ENCODE measurements at places on chromosomes 1 and 21. TPM values are rescaled to one million over a fixed set of nuclear protein-coding genes. Genes with fewer than 3 reads are reported as not detected.

TMPRSS2 gene
- not detected for total RNA-seq

CASQ1 gene
- not detected for total RNA-seq

DNA sequence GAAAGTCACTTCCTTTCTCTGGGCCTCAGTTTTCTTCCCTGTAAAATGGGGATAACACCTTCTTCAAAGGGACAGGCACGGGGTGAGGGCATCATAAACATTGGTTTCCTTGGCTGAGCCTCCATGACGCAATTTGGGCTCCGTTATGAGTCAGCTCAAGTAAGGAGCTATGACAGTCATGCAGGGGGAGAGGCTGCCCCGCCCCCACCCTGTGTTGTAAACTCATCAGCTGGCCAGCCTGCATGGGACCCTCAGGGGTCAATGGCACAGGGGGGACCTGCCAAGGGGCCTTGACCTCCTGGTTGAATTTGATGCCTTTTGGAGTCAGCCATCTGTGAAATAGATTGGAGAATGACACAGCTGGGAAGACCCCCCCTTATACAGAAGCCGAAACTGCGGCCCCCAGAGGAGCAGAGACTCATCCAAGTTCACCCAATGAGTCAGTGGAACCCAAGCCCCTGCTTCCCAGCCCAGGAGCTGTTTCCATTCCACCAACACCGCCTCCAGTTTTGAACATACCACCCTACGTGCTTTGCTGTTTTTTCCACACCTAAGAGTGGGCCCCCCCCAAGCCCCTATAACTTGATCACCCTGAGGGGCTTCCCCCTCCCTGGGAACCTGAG, 36.8 kb upstream of the RUNX3 start:
- peaks cover 40% of the 10 kb centered on the region for H3K4me1 ChIP-seq
- no peaks in the 10 kb centered on the region for H3K27me3 ChIP-seq
- no peaks in the 10 kb centered on the region for H3K36me3 ChIP-seq
- peak; percentile 48 for DNase-seq
- H3K27ac ChIP-seq, result no peak overlapping the region

DNA sequence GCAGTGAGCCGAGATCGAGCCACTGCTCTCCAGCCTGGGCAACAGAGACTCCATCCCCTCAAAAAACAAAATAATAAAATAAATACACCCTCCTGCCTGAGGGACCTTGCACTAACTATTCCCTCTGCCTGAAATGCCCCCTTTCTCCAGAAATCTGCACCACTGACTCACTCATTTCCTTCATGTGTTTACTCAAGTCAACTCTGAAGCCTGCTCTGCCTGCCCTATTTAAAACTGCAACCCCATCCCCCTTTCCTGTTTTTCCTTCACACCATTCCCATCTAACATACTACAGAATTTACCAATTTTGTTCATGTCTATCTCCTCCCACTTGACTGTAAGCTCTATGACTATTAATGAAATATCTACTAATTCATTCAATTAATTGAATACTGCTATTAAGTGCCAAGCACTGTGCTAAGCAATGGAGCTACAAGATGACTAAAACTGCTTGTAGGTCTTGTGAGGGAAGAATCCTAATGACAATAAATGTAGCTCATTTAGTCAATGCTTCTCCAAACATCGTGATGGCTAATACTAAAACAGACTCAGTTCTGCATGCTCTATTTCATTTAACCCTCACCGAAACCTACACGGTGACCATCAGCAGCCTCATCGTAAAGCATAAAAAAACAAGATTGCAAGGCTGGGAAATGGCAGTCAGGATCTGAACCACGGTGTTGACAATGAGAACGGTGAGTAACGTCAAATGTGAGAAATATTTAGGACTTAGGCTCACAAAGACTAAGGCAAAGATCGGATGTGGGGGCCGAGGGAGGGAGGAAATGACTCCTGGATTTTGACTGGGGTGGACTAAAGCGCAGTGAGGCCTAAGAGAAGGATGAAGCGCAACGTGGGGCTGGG, 749 bp upstream of the TMEM39B start:
- peak overlapping the region; percentile 61 for H3K4me3 ChIP-seq
- H3K4me1 ChIP-seq, result peaks cover 18% of the 10 kb centered on the region
- H3K27ac ChIP-seq, result peak overlapping the region; percentile 59
- DNase-seq, result no peak
- H3K36me3 ChIP-seq, result peaks cover 16% of the 10 kb centered on the region

DNA sequence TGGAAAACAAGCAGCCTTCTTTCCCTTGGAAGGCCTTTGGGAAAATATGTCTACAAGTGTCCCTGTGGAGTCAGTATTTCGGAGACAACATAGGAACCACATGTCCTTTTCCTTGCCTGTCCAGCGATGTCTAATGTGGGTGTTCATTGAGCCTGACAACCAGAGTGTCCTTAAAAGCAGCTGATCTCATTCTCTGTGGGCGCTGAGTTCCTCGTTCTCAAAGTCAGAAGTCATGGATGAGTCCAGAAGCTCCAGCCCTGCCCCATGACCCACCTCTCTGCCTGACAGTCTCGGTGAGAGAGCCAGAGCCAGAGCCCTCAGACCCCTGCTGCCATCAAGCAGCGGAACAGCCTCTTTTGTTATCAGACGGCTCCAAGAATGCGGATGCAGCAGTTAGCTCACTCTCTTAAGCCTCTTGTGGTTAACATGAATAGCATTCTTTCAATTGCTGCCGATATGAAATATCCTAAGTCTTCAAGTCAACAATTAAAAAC, 329.2 kb downstream of the TGFB2 start:
- no peak overlapping the region for H3K27ac ChIP-seq
- no peak overlapping the region for H3K4me3 ChIP-seq
- no peaks in the 10 kb centered on the region for H3K27me3 ChIP-seq
- no peak for DNase-seq

DNA sequence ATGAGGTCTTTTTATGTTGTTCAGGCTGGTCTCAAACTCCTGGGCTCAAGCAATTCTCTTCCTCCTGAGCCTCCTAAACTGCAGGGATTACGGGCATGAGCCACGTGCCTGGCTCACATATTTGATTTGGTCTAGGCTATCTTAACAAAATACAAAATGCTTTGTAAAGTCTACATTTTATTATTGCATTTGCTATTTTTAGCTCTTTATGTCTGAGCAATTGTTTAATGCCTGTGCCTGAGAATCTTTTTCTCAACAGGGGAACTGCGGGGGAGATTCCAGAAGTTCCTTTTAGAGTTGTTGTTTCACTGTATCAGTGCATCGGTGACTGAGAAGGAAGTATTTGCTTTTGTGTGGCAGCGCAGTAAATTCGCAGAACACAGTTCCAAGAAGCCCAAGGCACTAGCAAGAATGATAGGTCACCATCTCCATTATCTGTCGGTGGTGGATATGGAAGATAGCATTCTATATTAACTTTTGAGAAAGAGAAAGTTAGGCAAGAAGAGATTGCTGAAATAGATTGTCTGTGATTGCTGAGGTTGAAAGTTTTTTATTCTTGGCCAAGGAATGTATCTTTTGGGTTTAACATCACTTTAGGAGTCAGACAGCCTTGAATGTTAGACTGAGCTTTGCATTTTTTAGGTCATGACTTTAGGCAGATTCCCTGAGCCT, 167.3 kb downstream of the PDE4B start:
- no peak for DNase-seq
- no peaks in the 10 kb centered on the region for H3K36me3 ChIP-seq
- H3K27ac ChIP-seq, result no peak overlapping the region
- no peaks in the 10 kb centered on the region for H3K27me3 ChIP-seq
- H3K4me3 ChIP-seq, result no peak overlapping the region

- H3K36me3 ChIP-seq, result no peaks in the 10 kb centered on the region
- H3K4me3 ChIP-seq, result no peak overlapping the region
- no peaks in the 10 kb centered on the region for H3K27me3 ChIP-seq
- H3K4me1 ChIP-seq, result no peaks in the 10 kb centered on the region
- no peak for DNase-seq
Measured at GRCh38 chr21:33659568-33659949, 17.3 kb downstream of the ITSN1 start.

- DNase-seq, result no peak
- no peaks in the 10 kb centered on the region for H3K36me3 ChIP-seq
- peaks cover 11% of the 10 kb centered on the region for H3K4me1 ChIP-seq
- H3K4me3 ChIP-seq, result no peak overlapping the region
- peaks cover 7% of the 10 kb centered on the region for H3K27me3 ChIP-seq
- no peak overlapping the region for H3K27ac ChIP-seq
Measured at GRCh38 chr1:156083800-156084790, 1.8 kb upstream of the MEX3A start.

- no peak for DNase-seq
- H3K4me3 ChIP-seq, result no peak overlapping the region
- H3K27ac ChIP-seq, result no peak overlapping the region
- no peaks in the 10 kb centered on the region for H3K4me1 ChIP-seq
Measured at GRCh38 chr1:40895601-40896000, 33.4 kb upstream of the CITED4 start.

- H3K27me3 ChIP-seq, result no peaks in the 10 kb centered on the region
- no peaks in the 10 kb centered on the region for H3K36me3 ChIP-seq
- no peak overlapping the region for H3K27ac ChIP-seq
- H3K4me1 ChIP-seq, result no peaks in the 10 kb centered on the region
- no peak for DNase-seq
- H3K4me3 ChIP-seq, result no peak overlapping the region
Measured at GRCh38 chr1:172322219-172323061, 98.0 kb upstream of the C1orf105 start.

A3GALT2 gene
- not detected for total RNA-seq
